ENCODE measurements at places on chromosomes 5 and 9.

DNA sequence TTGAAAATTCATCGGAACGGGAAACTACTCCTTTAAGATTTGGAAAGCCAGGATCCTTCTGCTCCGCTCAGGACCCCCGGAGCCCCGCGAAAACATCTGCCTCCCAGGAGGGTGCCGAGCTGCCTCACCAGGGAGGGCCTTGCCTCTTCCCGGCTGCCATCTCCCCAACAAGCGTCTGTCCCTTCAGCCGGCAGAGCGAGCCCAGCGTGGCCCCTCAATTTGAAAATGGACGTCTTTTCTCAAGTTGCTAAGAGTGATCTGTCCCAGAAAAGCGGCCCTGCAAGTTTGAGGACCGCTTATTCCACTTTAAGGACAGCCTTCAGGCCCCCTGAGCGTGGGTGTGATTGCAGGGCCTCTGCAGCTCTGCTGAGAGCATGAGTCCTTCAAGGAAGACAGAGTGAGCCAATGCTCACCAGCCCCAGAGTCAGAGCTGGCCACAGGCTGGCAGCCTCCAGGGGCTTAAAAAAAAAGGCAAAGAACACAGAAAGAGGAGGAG, 101.3 kb downstream of the PHF2 start:
- DNase-seq, result no peak

DNA sequence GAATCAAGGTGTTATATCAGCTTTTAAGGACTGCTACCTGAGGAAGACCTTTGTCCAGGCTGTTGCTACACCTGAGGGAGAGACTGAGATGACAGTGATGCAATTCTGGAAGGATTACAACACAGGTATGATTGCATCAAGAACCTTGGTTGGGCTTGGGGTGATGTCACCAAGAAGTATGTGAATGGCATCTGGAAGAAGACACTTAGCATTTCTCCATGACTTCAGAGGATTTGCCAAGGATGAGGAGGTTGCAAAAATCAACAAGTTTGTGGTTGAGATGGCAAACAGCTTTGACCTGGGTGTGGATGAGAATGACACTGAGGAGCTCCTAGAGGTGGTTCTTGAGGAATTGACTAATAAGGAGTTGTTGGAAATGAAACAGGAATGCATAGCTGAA, 67.9 kb upstream of the PANK3 start:
- DNase-seq, result peak; percentile 61

DNA sequence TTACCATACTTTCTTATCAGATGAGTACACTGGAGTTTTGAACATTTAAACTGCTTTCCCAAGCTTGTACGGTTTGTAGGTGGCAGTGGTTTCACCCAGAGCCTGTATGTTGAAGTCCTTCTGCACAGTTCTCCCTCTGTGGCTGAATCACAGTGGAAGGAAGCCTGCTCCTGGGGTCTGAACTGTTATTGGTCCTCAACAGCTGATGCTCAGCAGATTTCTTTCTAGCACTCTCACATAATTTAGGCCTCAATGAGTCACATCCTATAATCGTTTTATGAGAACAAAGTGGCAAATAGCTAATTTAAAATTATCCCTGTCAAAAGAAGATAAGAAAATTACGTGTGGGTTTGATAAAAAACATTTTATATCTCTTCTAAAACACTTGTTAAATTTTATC, 229.7 kb downstream of the TLE4 start:
- no peak for DNase-seq

DNA sequence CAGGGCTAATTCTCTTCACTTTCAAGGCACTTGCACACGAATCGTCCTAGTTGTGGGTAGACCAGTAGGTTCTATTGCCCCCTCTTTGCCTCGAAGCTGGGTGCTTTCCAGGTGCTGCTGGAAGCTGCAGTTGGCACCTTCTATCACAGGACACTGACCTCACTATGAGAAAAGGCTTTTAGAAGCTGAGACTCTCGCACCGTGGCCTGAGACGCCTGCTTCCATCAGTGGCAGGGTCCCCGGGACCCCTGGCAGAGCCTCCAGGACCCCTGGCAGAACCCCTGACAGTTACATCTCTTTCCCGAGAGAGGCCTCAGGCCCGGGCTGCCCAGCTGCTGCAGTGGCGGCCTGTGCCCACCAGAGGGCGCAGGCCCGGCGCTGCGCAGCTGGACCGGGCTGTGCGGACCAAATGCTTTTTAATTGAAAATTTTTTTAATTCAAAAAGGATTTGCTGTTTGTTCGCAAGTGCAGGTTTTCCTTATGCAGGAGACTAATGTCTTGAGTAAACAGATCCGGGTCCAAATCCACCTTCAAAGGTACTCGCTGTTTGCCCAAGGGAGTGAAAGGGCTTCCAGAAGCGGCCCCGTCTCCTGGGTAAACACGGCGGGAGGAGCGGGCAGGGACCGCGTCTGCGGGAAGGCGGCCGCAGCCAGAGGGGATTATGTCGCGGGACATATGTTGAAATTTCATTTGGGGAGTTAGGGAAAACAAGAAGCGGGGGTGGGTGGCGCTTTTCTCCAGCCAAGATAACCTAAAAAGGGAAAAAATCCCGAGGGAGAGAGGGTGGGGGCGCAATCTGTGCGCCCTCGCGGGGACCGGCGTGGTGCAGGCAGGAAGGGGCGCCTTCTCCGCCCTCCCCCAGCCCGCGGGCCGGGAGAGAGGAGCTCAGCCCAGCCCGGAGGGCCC, 114.5 kb upstream of the LMX1B start:
- peak; percentile 45 for DNase-seq

DNA sequence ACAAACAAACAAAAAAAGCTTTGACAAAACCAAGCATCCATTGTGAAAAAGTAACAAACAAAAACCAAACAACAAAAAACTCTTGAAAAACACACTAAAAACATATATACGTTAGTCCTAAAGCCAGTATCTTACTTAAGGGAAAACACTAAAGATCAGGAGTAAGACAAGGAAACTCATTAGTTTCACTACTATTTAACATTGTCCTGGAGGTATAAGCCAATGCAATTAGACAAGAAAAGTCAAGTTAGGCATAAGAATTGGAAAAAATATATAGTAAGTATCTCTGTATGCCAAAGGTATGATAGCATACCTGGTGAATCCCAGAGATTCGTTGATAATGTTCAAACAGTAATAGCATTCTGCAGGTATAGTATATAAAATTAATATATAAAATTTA, 21.8 kb upstream of the UBTD2 start:
- no peak for DNase-seq

GRCh38 chr9:96859461-96860198, 5.3 kb upstream of the ZNF782 start:
- peak; percentile 25 for DNase-seq

DNA sequence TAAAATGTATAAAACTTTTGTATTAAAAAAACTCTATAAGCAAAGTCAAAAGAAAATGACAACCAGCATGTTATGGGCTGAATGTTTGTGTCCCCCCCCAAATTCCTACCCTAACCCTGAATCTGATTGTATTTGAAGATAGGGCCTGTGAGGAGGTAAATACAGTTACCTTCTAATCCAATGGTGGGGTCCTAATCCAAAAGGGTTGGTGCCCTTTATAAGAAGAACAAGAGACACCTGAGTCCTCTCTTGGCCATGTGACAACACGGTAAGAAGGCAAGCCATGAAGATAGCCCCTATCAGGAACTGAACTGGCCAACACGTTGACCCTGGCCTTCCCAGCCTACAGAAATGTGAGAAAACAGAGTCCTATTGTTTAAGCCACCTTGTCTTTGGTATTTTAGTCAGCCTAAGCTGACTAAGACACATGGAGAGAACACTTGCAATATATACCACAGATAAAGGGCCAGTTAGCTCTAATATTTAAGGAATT, 49.7 kb upstream of the AKNA start:
- no peak for DNase-seq

DNA sequence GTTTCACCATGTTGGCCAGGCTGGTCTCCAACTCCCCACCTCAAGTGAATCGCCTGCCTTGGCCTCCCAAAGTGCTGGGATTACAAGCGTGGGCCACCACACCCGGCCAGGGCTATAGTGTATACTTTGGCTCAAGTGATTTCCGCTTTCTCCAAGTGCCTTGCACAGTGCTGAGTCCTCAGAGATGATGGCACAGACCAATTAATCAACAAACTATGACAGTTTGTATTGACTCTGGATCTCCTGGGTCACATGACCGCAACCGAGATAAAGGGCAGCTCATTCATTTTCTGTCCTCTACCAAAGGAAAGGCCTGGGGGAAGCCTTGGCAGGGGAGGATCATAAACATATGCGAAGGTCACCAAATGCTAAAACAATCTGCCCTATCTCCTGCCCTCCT, 11.4 kb upstream of the LARP1 start:
- DNase-seq, result no peak

Data from cardiac fibroblast (primary cell).